ENCODE measurements at places on chromosomes 3 and 15. TPM values are rescaled to one million over a fixed set of nuclear protein-coding genes. Genes with fewer than 3 reads are reported as not detected.

MCF2L2 gene
- total RNA-seq = 1.3 TPM

NANOGP8 gene
- total RNA-seq = 0.48 TPM

DPPA2 gene
- not detected for total RNA-seq

SH2D7 gene
- not detected for total RNA-seq

TMEM266 gene
- total RNA-seq = 0.28 TPM

EIF2A gene
- total RNA-seq = 73.1 TPM

TMCO5A gene
- total RNA-seq = not detected

PTX3 gene
- 12.9 TPM for total RNA-seq

TMEM40 gene
- total RNA-seq = not detected

TUSC7 gene
- total RNA-seq = not detected

SYNM gene
- total RNA-seq = 447 TPM

LRRFIP2 gene
- 48.0 TPM for total RNA-seq

PAQR5 gene
- 1.2 TPM for total RNA-seq

- peak; percentile 83 for DNase-seq
Measured at GRCh38 chr3:7682822-7683229, 818.8 kb upstream of the LMCD1 start.

- no peak for DNase-seq
Measured at GRCh38 chr3:29312960-29313452, 32.1 kb downstream of the RBMS3 start.

GRCh38 chr15:54917312-54917711 lies 279.4 kb downstream of the RSL24D1 start:
- DNase-seq = no peak

DNA sequence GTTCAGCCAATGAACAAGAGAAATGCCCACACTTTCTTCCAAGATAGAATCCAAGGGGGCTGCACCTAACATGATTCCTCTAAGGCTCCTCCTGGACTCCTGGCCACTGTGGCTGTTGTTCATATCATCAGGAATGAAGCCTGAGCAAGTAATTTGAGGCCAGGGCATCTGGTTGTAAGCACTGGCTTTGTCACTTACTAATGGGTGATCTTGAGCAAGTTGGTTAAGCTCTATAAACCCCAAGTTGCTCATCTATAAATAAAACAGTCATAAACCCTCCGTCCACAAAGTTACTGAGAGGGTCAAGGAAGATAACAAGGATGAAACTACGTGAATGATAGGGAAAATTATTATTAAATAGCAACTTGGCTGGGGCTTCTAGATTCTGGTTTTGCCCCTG lies 58.3 kb downstream of the CDC25A start:
- DNase-seq = no peak

- peak; percentile 16 for DNase-seq
Measured at GRCh38 chr3:13477943-13478342, 2.2 kb upstream of the HDAC11 start.

DNA sequence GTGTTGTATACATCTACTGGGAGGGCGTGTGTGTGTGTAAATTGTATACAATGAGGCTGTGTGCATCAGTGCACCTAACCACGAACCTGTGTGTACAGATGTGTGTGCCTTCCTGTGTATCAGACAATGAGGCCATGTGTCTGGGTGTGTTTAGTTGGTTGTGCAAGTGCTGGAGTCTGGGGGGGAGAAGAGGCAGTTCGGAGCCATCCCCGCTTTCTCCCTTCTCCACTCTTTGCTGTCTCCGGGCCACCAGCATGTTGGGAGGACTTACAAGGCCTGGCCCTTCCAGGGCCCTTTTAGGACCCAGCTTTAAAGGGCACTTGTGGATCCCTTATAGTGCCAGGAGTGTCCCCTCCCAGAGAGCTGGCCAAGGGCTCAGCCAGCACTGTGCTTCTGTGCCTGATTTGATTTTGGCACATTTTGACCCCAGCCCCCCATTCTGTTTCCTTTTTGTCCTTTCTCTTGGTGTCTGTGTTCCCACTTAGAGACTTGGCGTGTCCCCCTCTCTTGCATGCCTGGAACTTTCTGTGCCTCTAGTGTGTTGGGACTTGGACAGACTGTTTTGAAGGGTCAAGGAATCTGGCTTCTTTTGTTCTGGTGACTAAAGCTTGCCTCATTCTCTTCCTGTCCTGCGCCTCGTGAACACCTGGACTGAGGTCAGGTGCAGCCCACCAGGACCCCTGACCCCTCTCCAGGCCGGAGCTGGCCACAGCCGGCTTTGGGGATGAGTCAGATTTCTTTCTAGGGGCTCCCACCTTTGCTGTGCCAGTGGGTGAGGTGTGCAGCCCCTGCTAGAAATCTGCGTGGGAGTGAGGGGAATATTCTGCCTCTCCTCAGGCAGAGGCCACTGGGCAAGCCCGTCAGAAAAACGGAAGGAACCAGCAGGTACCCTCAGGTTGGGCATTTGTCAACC lies 1.5 kb downstream of the CTDSPL start:
- DNase-seq = no peak

- no peak for DNase-seq
Measured at GRCh38 chr3:14456794-14457193, 54.4 kb downstream of the SLC6A6 start.

- no peak for DNase-seq
Measured at GRCh38 chr3:129597087-129597999, 9.1 kb downstream of the PLXND1 start.

GRCh38 chr3:152083135-152083534 lies 185.6 kb upstream of the MBNL1 start:
- DNase-seq = no peak

GRCh38 chr15:61038910-61039309 lies 190.2 kb downstream of the RORA start:
- no peak for DNase-seq

GRCh38 chr3:25532431-25533162 lies 104.5 kb downstream of the RARB start:
- DNase-seq = no peak

GRCh38 chr3:191399918-191400317 lies 61.0 kb upstream of the PYDC2 start:
- DNase-seq = no peak

DNA sequence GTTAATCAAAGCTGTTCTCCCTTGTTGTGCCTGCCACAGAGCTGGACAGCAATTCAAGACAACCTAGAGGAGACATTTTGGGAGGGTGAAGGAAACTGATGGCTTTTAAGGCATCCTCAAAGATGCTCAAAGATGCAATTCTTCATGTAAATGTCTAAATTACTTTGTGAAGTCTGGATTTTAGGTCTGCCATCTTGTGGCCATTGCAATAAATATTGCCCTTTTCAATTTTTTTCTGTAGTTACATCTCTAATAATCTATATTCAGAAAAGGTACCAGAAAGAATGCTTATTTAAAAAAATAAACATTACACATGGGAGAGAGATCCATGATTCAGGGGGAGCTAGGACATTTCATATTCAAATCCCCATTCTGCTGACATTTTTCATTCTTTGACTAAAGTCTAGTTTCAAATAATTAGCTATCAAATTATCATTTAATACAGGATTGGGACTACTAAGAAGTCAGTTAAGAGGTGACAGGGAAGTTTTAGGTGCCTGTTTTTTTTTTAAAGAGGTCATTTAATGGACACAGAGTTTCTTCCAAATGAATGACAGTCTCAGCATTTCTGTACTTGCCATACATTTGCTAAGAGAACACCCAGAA lies 259.8 kb upstream of the WNT5A start:
- DNase-seq = no peak

- peak; percentile 94 for DNase-seq
Measured at GRCh38 chr3:186772701-186773417, 10.5 kb upstream of the EIF4A2 start.

DNA sequence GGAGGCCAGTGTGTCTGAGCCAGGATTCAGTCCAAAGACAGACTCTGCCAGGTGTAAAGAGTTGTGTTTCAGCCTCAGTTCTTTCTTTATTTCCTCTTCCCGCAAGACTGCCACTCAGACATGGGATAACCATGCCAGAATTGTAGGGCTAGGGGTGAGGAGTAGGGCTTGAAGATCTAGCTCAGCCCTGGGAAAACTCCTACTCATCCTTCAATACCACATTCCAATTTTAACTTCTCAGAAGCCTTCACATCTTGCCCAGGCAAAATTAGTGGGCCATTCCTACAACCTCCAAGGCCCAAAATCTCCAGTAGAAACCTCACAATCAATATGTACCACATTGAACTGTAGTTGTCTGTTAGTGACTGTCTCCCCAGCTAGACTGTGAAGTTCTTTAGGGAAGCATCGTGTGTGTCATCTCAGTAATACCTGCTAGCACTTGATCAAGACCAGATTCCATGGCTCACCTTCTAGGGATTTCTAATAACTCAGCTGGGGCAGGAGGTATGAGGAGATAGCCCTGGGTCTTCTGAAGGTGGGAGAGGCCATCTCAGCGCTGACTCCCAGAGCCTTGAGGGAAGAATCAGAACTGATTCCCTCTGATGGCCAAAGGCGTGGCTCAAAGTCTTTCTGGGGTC lies 19.7 kb downstream of the HRH1 start:
- DNase-seq = no peak

DNA sequence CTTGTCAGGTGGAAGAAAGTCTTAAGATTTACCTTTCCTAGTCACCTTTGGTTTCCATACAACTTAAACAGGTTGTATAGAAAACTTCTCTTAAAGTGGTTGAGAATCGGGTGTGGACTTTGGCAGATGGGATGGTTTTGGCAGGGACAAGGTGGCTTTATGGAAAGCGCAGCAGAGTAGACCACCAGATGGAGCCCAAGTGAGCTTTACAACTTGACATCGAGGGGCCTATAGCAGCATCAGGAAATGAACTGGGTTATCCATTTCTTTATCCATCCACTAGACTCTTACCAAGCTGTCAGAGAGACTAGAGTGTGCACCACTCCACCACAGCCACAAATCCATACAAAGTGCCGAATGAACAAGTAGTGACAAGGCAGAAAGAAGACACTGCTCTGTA lies 85.3 kb upstream of the MBNL1 start:
- no peak for DNase-seq

DNA sequence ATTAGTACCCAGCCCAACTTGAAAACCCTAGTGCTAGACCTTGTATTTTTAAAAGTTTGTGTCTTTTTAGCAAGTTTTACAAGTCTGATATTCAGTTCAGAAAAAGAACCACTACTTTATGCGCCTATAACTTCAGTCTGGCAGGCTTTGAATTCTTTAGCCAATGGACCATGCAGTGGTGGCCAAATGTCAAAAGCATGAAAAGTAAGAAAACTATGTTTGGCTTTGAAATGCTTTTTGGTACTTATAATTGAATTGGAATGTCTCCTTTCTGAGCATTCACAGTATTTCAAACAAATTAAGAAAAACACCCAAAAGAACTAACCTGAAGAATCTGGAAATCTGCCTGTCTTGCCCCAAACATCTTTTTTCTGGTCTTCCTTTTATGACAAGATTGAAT lies 12.8 kb downstream of the WDR48 start:
- DNase-seq = no peak

GRCh38 chr3:184578822-184579221 lies 17.2 kb downstream of the EPHB3 start:
- DNase-seq = no peak

DNA sequence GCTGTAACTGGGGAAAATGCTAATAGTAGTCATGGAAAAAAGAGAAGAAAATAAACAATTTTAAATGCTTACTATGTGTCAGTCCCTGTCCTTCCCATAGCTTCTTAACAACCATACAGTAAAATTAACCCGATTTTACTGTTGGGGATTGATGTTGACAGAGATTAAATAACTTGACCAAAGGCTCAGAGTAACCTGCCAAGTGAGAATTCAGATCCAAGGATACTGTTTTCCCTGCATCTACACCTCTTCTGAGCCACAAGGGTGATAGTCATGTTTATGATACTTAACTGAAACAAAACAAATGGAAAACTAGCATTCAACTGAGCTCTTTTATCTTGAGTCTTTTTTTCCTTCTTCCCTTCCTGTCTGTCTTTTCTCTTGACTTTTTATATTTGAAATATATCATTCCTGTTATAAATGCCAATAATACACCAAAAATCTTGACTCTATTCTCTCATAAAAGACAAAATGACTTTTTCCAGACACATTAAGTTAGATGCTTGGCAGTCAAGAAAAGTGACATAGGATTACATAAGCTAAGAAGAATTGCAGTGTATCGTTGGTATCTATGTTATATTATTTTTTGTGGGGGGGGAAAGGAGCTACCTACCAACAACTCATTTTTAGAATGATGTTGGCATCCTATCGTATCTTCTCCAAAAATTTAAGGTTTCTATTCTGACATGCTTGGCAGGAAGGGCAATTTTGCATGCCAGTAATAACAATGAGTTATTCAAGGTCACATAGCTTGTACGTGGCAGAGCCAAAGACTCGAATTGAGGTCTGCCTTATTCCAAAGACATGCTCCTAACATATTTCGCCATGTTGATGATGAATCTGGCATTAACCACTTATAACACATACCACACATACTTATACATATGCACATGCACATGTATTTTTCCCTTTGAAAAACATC lies 306.6 kb upstream of the KCNH8 start:
- DNase-seq = no peak

DNA sequence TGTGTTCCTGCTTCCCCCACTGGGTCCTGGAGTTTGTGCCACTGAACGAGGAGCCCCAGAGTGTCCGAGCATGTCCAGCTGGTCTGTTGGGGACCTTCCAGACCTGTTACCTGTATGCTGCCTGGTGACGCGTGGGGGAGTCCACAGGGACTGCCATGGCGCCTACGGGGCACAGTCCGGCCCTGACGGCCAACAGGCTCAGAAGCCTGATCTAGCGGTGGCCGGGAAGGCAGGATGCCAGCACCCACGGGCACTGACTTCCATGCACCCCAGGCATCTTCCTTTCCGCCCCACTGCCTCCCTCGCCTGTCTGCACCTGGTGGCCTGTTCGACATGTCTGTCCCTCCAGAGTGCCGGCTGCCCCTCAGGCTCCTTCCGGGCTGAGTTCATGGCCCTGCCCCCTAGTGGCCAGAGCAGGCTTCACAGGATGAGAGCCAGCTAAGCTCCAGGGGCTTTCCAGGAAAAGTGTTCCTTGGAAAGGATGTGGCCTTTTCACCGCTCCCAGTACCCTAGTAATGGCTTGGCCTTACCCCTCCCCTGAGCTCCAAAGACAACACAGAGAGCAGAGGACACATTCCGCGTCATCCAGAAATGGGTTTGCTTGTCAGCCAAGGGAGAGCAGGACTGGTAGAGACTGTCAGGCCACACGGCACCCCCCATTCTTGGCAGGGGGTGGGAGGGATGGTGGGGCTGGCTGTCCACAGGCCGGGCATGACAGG lies 35.7 kb downstream of the NGRN start:
- DNase-seq = peak; percentile 90

DNA sequence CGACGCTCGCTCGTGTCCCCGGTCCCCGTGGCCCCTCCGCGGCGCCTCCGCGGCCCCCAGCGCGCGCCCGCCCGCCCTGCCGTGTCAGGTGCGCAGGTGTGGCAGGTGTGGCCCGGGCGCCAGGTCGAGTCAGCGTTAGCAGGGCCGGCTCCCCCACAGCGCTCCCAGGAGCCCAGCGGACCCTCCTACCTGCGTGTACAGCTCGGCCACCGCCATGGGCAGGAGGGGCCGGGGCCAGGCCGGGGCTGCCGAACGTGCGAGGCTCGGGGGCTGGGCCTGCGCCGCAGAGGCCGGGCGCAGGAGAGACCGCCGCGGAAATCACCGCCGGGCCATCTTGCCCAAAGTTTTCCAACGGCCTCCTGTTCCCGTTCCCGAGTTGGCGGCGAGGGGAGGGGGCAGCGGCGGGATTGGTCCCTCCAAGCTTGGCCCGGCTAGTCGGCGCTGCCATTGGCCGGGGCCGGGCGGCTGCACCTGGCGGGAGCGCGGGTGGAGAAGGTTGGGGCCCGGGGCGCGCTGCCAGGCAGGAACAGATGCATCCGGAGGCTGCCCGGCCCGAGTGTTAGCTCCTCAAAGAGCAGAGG lies at the start of gene MYO5C:
Gene MYO5C (minus strand): TSS at position 384 of the 581 bp plus-strand sequence. CDS start 168 bp downstream, at position 216.
- peak; percentile 90 for DNase-seq
